Nephron progenitor cell (in vitro differentiated cells): ENCODE measurements at places on chromosomes 12 and 14.

DNA sequence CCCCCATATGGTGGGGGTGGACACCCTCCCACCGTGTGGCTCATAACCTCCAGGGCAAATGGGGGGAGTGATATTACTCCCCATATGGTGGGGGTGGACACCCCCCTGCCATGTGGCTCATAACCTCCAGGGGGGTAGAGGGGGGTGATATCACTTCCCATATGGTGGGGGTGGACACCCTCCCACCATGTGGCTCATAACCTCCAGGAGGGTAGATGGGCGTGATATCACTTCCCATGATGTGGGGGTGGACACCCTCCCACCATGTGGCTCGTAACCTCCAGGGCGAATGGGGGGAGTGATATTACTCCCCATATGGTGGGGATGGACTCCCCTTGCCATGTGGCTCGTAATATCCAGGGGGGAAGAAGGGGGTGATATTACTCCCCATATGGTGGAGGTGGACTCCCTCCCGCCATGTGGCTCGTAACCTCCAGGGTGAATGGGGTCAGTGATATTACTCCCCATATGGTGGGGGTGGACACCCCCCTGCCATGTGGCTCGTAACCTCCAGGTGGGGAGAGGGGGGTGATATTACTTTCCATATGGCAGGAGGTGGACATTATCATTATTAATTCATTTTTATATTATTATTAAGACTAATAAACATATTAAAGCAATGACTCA, 51.2 kb upstream of the OXA1L start:
- no peaks in the 10 kb centered on the region for H3K36me3 ChIP-seq
- peaks cover 16% of the 10 kb centered on the region for H3K27me3 ChIP-seq
- DNase-seq, result no peak
- H3K4me3 ChIP-seq, result no peak overlapping the region
- H3K27ac ChIP-seq, result no peak overlapping the region

- peaks cover 28% of the 10 kb centered on the region for H3K4me1 ChIP-seq
- no peak for DNase-seq
- peak overlapping the region; percentile 31 for H3K27ac ChIP-seq
- peaks cover 7% of the 10 kb centered on the region for H3K27me3 ChIP-seq
- H3K36me3 ChIP-seq, result peaks cover 2% of the 10 kb centered on the region
These were observed 39.4 kb upstream of the PPP2R5C start for GRCh38 chr14:101721951-101722661.

DNA sequence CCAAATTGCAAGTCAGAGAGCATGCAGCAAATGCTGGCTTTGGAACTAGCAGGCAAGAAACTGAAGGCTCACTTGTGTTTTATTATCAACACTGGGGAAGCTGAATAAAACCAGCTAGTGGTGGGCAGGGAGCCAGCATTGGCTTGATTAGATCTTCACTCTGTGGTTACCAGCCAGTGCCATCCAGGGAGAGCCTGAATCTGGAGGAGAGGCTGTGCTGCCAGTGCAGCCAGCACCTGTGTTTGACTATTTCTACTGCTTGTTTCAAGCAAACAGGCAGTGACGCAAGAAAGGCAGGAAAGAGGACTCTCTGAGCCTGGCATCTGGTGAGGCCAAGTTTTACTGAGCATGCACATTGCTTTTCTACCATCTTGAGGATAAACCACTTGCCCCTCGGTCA, 247.0 kb downstream of the PHLDA1 start:
- peaks cover 16% of the 10 kb centered on the region for H3K36me3 ChIP-seq
- no peak for DNase-seq
- H3K4me1 ChIP-seq, result peaks cover 34% of the 10 kb centered on the region
- H3K27ac ChIP-seq, result no peak overlapping the region

DNA sequence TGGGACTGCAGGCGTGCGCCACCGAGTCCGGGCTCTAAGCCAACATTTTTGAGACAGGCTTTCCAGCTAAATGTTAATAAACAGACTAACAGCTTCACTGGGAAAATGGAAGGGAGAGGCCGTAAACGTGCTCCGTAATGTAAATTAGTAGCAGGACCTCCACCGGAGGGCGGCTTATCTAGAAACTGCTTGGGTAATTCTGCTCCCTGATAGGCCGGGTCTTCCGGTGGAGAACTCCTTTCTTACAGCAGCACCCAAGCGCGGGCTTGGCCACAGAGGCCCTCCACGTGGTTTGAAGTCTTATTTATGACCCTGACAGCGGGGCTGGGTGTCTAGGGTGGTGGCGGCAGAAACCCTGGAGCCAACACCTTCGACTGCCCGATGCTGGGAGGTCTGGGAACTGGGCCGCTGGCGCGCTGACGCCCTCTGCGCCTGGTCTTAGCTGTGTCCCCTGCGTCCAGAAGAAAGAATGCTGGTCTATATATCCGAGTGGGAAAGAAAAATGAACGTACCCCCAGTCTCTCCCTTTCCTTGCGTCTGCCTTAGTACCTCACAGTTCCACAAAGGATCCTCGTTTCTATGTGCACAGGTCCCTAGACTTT, 1.7 kb downstream of the DPPA3 start:
- H3K27me3 ChIP-seq, result no peaks in the 10 kb centered on the region
- no peaks in the 10 kb centered on the region for H3K36me3 ChIP-seq
- H3K4me1 ChIP-seq, result peaks cover 20% of the 10 kb centered on the region
- no peak for DNase-seq

GRCh38 chr12:71440345-71440762, 756 bp downstream of the LGR5 start:
- H3K36me3 ChIP-seq, result peaks cover 17% of the 10 kb centered on the region
- peaks cover 32% of the 10 kb centered on the region for H3K4me1 ChIP-seq
- peak; percentile 43 for DNase-seq
